ENCODE measurements at places on chromosomes 1 and 21.

DNA sequence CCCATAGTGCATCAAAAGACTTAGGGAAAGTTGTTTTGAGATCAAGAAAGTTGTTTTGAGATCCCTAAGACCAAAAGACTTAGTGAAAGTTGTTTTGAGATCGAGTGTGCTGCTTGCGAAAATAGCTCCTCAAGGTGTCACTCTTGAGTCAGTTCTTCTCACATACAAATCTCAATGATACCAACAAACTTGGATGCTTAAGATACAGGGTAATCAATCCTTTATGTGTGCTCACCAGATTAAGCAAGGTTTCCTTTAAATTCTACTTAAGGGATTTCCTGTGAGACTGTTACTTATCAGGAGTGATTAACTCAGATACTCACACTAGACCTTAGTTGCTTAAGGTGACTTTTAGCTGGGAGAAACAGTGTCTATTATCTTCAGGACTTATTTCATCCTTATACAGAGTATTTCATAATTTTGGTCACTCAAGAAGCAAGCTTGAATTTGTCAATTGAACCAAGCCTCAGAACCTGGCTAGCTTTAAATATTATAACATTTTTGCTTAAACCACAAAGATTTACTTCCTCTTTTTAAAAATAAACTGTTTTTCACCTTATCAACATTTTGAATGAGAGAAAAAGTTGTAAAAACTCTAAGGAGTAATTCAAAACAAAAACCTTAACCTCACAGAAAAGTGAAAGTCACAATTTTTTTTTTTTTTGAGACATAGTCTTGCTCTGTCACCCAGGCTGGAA lies 8.0 kb upstream of the RLF start:
- no peak for DNase-seq

- DNase-seq: no peak
Observed at GRCh38 chr1:19059773-19060172, 103.3 kb upstream of the IFFO2 start.

GRCh38 chr1:244778344-244778743 lies 57.1 kb upstream of the COX20 start:
- DNase-seq: no peak

DNA sequence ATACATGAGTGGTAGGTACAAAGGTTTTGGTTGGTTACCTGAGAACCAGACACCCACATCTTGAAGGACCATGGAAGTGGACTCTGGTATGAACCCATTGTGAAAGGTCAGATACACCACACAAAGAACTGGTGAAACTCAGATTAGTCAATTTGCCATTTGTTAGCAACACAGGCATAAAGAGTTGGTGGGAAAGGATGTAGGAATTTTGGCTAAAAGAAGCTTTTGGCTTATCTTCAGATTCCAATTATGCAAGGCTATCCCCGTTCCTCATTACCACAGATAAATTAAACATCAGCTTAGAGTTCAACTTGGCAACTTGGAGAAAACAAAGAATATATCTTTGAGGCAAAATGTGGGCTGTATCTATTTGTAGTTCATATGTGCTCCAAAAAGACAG lies 87.0 kb upstream of the IRF2BP2 start:
- DNase-seq: no peak

DNA sequence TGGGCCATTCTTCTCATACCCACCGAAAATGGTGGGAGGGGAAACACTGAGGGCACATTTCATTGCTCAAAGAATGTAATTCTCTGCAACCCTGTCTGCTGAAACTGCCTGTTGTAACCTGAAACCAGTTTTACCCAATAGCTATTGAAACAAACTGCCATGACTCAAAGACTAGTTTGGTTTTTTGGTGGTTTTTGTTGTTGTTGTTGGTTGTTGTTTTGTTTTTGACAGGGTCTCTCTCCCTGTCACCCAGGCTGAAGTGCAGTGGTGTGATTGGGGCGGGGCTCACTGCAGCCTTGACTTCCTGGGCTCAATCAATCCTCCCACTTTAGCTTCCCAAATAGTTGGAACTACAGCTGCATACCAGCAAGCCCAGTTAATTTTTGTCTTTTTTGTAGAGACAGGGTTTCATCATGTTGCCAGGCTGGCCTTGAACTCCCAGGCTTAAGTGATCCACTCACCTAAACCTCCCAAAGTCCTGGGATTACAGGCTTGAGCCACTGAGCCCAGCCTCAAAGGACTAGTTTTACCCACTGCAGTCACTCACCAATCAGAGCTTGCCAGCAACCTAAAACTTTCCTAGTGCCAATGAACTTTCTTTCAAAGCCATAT lies 2.1 kb upstream of the IPP start:
- no peak for DNase-seq

DNA sequence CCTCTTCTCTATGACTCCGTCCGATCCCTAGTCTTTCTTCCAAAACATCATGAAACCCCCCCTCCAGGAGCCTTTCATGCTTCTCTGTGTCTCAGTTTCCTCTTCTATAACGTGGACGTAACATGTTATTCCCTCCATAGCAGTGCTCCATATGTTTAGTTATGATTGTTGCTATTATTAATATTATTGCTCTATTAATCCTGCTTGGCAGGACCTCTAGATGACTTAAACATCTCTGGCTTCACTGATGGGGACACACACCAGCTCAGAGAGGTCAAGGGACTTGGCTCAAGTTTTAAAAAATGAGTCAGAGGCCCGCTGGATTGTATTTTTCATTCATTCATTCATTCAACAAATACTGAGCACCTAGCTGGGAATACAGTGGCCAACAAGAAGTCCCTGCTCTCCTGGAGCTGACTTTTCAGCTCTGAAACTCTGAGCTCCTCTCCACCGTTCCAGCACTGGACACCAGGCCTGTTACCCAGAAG lies 404 bp upstream of the CPLANE2 start:
- no peak for DNase-seq

GRCh38 chr1:203131548-203132200 lies 4.1 kb downstream of the ADORA1 start:
- no peak for DNase-seq

DNA sequence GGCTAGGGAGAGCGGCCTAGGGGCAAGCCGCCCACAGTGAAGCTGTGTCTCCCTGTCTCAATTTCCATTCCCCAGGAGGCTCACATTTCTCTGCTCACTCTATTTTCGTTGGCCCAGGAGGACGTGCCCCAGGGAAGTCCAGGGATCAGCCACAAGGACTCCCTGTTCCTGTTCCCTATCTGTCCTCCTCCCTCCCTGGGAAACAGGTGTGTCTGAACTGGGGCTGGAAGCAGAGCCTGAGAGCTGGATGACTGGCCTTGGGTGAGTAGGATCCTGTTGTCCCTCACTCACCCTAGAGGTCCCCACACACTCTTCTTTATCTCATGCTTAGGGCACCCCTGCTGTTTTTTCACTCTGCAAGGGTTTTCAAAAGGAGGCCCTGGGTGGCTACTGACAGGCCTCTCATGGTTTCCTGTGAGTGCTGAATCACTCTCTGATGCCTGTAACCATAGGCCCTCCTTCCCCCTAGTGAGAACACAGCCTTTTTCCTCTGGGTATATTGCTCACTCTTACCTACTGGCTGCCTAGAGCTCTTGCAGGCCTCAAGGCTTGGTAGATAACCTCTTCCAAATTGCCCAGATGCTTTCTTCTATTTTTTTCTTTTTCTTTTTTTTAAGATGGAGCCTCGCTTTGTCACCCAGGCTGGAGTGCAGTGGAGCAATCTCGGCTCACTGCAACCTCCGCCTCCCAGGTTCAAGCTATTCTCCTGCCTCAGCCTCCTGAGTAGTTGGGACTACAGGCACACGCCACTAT lies 3.3 kb upstream of the UTP11 start:
- no peak for DNase-seq

DNA sequence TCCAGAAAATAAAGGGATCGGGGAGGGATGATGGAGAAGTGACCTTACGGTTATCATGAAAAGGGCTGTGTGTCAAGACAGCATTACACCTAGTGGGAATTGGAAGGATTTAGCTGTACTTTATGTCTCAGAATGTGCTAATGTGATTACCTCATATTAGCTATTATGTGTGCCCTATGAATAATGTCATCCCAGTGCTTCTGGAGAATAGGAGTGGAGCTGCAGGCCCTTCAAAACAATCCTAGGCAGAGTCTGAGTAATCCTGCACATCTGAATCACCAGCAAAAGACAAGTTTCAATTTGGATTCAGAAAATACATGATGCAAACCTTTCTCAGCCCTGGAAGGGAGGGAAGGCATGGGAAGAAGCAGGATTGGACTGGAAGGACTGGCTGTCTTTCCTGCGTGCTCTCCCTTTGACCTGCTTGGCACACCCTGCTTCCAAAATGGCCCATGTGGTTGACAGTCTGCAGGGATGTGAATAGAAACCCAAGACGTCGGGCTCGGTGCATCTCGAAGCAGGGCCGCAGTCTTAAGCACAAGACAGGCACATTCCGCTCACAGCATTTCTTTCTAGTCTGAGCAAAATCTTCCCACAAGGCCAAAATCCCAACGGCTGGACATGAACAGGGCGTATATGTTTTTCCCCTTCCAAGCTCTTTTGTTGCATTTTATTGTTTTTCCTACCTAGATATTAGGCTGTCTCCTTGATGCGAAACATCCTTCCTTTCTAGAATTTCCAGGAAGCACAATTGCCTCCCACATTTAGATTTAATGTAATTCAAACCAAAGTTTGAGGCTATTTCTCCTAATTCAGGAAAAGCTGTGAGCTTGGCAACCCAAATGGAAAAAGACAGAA lies 54.3 kb upstream of the TARBP1 start:
- no peak for DNase-seq

DNA sequence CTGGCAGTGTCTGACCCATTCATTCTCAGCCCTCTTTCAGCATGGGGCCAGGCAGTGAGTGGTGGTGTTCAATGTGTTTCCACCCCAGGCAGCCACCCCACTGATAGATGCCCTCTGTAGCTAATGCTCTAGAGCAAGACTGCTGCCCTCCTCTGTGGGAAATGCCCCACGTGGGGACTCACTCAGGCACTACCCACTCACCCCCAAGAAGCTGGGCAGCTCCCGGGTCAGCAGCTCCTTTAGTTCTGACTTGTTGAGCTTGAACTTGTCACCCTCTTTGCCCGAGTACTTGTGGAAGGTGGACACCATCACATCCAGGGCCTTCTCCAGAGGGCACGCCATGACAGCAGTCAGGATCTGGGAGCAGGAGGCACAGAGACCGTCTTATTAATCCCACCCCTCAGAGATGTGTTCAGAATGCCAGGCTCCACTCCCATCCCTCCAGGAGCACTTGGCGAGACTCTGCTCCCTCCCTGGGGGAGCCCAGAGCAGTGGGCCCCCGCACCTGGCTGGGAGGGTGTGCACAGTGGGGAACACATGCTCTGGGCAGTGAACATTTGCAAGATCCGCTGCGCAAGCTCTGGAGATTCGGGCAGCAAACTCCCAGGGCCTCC lies 1.0 kb downstream of the S100A4 start:
- DNase-seq: no peak

GRCh38 chr1:44808938-44809917 lies 905 bp downstream of the BTBD19 start:
- peak; percentile 73 for DNase-seq

DNA sequence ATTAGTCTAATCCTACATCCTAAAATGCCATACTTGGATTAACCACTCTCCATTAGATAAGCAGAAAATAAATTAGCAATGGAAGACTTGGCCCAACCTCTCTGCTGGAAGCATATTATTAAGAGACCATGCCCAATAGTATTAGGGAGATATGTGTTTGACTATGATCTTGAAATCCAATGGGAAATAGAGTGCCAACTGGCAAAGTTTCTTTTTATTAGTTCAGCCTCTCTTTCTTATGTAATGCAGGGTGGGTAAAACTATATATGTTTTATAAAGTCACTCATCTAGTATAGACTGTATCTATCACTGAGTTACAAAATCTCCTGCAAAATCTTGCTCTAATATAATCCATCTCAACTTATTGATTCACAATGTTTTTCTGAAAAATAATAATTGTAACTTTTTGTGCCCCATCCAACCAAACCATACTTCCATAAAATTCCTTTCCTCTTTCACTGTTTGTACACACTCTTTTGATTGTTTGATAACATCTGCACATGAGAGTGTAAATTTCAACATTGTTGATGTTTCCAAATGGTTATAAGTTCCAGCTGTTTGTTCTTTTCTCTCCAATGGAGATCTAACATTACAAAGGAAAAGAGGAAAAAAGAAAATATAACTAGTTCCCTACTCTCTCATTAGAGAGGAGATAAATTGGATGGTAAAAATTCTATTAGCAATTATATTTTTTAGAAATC lies 408.1 kb upstream of the ADGRL2 start:
- no peak for DNase-seq

GRCh38 chr1:93207211-93207610 lies 26.7 kb downstream of the CCDC18 start:
- DNase-seq: no peak

DNA sequence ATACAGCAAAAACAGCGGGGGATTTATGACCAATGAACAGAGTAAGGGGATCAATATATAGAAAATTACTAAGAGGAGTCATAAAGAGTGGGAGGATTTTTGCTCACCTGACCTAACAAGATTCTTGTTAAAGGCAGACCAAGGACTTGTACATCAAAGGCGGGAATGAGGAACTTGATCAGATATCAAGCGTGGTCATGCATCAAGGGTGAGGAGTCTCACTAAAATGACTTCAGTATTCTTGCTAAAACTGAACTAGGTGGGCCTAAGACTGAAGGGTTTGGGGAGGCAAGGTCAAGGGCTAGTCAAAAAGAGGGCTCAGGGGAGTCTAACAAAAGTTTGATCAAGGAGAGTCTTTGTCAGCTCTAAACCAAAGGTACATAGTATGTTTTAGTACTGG lies 2.1 kb downstream of the MOV10 start:
- no peak for DNase-seq

DNA sequence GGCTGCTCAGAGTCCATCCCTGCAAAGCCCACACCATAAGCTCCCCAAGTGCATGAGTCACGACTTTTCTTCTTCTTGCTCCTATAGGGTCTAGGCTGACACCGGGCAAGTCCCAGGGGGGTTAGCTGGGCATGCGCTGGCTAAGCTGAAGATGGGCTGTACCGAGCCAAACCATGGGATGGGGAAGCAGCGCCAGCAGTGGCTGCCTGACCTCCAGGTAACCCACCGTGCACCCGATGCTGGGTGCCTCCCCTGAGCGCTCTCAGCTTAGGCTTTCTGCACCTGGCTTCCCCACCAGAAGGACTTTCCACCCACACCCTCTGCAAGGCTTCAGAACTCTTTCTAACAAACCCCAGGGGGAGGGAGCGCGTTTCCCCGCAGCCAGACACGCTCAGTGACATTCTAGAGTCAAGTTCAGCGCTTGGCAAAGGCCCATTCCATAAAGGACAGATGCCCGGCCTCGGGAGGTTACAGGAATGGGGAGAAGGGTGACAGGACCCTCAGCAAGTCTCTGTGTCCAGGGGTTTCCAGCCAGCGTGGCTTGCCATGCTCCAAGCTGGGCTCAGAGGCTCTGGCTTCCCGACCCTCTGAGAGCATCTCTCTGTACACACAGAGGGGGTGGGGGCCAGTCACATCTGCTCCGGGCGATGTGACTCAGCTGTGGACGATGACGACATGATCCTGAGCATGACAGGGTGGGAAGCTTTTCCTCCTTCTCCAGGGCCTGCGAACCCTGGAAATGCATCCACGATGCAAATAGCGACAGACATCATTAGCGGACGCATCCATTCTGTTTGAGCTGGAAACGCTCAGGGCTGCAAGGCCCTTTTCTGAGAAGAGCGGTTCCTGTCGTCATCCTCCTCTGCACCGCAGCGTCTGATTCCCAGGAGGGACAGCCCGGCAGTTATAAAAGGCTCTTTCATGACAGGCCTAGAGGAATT lies 107.8 kb downstream of the SIK1 start:
- DNase-seq: no peak

Data from GM12891 (cell line).